ENCODE measurements at places on chromosomes 6 and 20. TPM values are rescaled to one million over a fixed set of nuclear protein-coding genes. Genes with fewer than 3 reads are reported as not detected.

DNA sequence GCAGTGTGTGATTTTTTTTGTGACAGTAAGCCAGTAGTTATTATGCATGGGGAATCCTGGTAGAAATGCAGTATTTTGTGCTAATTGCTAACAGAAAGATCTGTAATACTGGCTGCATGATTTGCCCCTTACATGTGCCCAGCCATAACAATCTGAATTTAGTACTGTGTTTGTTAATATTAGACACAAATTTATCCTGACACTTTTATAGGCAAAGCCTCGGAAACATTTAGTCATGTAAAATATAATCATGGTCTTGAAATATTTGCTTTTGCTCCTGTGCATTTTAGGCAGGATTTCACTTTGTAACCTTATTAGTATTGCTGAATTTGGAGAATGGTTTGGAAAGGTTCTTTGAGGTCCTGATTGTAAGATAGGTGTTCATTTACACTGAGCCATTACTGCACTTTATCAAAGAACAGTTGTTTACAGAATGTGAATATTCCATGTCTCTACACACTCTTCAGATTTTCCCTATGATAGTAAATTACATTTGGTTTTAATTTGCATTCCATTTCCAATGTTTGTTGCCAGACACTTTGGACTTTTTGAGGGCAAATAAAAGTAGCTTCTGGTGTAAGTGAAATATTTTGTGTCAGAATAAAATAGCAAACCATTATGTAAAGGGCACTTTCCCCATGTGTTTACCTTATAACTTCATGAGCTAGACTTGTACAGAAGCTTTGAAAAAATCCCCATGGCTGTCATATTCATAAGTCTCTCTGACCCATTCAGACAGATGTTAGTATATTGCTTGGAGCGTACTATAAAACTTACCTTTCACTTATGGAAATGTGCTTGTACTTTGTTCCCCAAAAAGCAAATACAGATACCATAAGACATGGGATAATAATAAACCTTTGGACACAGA lies 349.9 kb downstream of the ARHGAP18 start:
- no peak for DNase-seq

GRCh38 chr6:152893187-152893586 lies 89.7 kb downstream of the FBXO5 start:
- DNase-seq, result no peak

- no peak for DNase-seq
These were observed 8.3 kb upstream of the FOXC1 start for GRCh38 chr6:1601158-1602048.

GRCh38 chr6:113313841-113314240 lies 543.3 kb upstream of the MARCKS start:
- DNase-seq, result no peak

DNA sequence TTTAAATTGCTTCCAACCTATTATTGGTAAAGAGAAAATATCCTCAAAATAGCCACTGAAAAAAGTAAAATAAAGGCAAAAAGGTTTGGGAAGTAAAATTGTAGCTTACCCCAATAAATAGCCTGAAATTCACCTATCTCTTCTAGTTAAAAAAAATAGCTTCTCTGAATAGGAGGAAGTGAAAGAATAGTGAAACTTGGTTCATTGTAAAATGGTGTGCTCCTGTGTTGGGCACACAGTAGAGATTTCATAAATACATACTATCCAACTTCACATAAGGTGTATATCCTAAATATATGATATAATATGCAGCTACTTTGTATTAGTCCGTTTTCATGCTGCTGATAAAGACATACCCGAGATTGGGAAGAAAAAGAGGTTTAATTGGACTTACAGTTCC lies 45.3 kb downstream of the CDK19 start:
- DNase-seq, result no peak

DNA sequence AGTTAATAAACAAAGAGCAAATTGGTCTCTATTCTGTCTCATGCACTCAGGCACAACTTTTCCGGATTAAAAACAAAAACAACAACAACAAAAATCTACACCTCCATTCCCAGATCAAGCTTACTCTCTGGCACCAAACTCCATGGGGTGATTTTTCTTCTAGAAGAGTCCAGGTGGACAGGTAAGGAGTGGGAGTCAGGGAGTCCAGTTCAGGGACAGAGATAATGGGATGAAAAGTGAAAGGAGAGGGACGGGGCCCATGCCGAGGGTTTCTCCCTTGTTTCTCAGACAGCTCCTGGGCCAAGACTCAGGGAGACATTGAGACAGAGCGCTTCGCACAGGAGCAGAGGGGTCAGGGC lies 437 bp upstream of the HLA-A start:
- DNase-seq, result no peak

DNA sequence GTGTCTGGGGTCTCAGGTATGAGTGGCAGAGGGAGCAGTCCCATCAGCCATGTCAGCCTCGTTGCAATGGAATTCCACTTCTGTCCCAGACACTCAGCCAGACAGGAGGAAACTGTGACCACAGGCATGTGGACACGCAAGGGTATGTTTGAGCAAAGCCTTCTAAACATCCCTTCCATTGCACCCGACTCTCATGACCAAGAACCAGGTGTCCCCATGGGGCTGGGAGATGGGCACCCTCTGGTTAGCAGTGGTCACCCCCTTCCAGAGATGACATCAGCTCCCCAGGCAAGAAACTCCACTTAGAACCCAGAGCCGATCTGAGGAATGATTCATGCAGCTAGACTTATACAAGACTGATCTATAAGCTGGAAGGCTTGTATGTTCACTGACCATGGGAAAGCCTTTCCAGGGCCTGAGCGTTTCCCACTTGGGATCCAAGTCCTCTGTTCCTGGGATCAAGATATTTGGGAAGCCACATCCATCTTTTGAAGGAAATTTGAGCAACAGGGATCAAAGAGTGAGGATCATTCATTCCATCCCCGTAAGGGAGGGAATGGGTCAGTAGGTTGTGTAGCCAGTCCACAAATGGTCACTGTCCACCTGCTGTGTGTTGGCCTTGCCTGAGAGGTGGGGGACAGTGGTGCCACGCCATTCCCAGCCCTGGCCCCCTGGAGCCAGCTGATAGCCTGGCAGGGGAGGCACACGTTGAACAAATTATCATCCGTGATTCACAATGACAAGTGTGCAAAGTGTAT lies 3.9 kb upstream of the MRGBP start:
- no peak for DNase-seq

DNA sequence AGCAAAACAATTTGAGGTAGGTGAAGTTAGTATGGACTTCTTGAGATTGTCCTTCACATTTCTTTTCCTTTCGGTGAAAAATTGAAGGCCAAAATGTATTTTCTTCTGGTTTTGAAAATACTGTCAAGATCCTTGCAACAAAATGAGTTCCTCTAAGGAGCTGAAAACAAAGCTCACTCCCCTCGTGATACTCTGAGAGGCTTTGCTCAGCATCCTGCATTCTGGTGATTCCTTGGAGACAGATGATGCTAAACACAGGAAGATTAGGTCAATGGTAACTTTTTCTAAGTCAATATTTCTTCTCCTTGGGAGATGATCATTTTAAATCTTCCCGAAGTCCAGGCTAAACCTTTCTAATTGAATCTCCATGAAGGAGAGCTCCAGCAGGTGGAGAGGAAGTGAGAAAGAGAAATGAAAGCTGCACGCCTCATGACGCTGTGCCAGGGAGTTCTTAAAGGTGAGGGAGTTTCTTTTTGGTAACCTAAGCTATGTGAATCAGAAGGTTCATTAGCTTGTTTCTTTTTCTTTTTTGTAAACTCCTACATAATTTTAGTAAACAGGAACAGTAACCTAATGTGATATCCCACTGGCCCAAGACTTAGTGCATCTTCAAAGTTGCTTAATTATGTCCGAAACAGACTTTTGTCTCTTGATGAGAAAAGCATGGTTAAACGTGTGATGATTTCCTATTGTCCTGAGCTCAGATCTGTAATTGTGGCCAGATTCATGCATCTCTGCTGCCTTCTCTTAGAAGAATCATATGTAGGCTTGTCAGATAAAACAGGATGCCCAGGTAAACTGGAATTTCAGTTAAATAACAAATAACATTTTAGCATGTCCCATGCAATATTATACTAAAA lies 15.0 kb downstream of the ESR1 start:
- no peak for DNase-seq

DNA sequence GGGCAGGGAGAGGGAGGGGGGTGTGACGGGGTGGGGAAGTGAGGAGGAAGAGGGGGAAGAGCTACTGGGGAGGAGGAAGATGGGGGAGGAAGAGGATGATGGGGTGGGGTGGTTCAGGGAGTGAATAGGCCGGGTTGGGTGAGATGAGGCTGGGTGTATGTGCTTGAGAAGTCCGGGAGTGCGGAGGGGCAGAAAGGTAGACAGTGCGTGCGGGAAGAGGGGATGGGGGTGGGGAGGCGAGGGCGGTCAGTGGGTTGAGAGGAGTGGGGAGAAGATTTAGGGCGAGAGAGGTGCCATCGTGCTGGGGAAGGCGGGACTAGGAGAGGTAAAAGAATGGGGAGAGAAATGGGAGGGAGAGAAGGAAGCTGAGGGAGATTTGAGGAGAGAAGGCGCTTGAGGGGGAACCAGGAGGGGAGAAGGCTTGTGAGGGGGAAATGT lies 30.9 kb upstream of the NOTCH4 start:
- DNase-seq, result no peak

DNA sequence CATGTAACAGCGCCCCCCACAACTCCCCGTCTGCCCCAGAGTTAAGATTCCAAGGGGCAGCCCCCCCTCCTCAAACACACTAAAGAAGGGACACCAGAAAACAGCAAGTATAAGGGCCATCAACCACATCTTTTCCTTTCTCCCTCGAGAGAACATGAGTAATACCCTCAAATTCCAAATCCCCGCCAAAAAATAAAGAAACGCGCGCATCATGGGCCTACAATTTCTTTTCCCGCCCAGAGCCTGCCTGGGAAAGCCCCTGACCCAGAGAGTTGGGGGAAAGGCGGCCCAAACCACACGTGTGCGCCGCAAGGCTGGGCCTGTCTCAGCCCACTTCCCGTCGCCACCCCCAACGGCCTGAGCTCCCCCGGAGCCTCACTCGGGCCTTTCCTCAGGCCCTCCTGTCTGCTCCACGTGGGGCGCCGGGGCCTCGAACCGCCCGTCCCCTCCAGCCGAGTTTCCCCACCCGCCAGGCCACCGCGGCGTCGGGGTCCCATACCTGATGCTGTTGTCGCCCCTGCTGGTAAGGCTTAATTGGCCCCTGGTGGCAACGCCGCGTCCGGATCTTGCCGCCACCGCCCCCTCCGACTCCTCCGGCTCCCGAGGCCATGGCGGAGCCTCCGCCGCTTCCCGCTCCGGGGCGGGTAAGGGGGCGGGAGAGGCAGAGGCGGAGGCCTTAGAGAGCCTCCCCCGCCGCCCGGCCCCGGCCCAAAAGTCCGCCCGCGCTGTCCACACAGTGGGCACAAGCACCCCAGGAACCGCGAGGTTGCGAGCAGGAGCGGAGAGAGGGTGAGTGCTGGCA lies 746 bp downstream of the NUP153 start:
- DNase-seq, result peak; percentile 90

GRCh38 chr20:24776755-24777271 lies 172.3 kb upstream of the CST7 start:
- peak; percentile 11 for DNase-seq

- DNase-seq, result no peak
These were observed 69.5 kb downstream of the ELOVL5 start for GRCh38 chr6:53279293-53279692.

GRCh38 chr20:9129756-9130155 lies 60.9 kb downstream of the PLCB4 start:
- peak; percentile 14 for DNase-seq

DNA sequence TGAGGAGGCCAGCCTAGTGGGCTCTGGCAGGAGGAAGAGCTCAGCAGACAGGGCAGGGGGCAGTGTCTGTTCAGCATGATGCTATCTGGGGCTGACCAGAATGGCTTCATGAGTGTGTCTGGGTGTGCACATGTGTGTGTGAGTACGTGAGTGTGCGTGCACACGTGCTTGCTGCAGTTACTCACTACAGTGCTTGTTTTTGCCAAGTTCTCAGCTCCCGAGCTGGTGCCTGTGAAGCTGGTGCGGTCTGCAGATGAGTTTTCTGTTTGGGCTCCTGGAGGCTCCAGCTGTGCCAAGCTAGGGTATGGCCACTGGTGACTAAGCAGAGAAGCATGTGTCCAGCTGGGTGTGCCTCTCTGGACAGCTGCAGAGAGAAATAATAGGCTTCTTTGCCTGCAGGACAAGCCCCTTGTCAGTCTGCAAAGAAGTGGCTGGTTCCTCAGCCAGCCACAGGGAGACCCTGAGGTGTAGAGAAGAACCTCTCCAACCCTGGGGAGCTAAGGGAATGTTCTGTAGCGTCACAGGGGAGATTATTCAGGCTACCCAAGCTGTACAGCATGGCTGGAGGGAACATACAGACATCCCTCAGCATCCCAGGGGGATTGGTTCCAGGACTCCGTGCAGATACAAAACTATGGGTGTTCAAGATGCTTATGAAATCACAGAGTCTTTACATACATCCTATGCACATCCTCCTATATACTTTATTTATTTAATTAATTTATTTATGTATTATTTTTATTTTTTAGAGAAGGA lies 40.2 kb upstream of the FAM50B start:
- peak; percentile 68 for DNase-seq

DNA sequence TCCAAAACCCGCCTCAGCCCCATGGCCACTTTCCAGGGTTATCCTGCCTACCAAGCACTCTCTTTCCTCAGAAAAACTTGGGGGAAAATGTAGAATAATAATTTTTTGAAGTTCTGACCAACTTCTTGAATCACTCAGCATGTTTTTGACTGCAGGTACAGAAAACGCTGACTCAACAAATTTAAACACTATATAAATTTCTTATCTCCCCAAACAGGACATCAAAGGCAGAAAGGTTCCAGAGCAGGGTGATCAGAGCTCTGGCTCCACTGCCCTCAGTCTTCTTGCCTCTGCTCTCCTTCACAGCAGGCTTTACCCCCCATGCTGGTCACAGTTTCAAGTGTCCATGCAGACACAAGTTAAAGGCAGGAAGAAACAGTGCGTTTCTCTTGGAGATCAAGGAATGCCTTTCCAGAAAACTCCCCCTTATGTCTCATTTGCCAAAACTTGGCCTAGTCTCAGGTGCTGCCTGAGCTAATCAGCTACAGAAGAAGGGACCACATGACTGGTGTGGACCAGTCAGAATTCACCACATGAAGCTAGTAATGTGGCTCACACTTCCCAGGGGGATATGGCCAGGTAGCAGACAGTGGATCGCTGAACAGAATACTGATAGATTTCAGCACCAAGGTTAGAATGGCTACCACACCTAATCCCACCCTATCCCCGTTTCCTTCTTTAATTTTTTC lies 24.4 kb upstream of the SLC17A3 start:
- DNase-seq, result no peak

- DNase-seq, result peak; percentile 18
These were observed 61.4 kb downstream of the FAM135A start for GRCh38 chr6:70474751-70475150.

FKBP5 gene
- total RNA-seq, result 123 TPM

TSPYL4 gene
- 23.3 TPM for total RNA-seq

CST2 gene
- not detected for total RNA-seq

TRIM10 gene
- total RNA-seq, result 0.58 TPM

MAP3K5 gene
- 24.1 TPM for total RNA-seq

MCHR2 gene
- not detected for total RNA-seq
